Thoracic aorta (tissue), 2 donors: ENCODE measurements at places on chromosomes 1 and 21.

DNA sequence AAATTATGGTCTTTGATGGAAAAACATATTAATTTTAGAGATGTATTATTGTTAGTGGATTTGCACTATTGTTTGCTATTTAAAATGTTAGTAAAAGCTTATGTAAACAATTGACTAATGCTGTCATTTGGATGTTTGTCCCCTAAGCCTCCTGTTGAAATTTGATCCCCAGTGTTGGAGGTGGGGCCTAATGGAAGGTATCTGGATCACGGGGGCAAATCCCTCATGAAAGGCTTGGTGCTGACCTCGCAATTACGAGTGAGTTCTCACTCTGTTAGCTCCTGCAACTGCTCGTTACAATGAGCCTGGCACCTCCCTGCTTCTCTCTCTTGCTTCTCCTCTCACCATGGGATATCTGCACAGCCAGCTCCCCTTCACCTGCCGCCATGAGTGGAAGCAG, 14.3 kb downstream of the TMEM35B start:
- no peak for DNase-seq

- DNase-seq, result no peak
Measured at GRCh38 chr1:177170756-177171535, at the start of gene BRINP2. TSS of gene BRINP2 (plus strand) at chr1:177170958. CDS start at chr1:177229877, 58,919 bp downstream.

DNA sequence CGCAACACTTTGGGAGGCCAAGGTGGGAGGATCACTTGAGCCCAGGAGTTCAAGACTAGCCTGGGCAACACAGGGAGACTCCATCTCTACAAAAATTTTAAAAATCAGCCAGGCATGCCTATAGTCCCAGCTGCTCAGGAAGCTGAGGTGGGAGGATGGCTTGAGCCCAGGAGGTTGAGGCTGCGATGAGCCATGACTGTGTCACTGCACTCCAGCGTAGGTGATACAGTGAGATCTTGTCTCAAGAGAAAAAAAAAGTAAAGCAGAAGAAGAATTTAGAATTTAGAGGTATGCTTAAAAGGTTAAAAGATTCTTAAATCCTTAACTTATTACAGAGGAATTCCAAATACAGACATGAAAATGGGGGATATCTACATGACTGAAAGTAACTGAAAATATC, 79.5 kb downstream of the SMYD3 start:
- no peak for DNase-seq

GRCh38 chr1:186738926-186739325, 58.7 kb upstream of the PTGS2 start:
- no peak for DNase-seq

- DNase-seq, result no peak
Measured at GRCh38 chr1:24222008-24222605, 35.0 kb upstream of the IFNLR1 start.

DNA sequence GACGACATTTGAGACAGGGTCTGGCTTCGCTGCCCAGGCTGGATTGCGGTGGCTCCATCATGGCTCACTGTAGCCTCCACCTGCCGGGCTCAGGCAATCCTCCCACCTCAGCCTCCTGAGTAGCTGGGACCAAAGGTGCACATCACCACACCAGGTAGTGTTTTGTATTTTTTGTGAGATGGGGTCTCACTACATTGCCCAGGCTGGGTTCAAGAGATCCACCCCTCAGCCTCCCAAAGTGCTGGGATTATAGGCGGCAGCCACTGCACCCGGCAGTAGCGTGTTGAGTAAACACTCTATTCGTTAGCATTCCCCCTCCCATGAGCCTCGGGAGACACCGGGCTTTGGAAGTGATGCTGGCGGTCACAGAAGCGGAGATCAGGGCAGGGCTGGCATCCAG, 6.8 kb upstream of the C1QTNF12 start:
- no peak for DNase-seq

GRCh38 chr1:32204943-32205361, 519 bp upstream of the IQCC start:
- no peak for DNase-seq

GRCh38 chr1:181102841-181103240, 14.3 kb downstream of the IER5 start:
- no peak for DNase-seq
